ENCODE measurements at places on chromosomes 3 and 15.
A peak's percentile ranks its signal among the peaks of the same experiment; 100 is the strongest.

DNA sequence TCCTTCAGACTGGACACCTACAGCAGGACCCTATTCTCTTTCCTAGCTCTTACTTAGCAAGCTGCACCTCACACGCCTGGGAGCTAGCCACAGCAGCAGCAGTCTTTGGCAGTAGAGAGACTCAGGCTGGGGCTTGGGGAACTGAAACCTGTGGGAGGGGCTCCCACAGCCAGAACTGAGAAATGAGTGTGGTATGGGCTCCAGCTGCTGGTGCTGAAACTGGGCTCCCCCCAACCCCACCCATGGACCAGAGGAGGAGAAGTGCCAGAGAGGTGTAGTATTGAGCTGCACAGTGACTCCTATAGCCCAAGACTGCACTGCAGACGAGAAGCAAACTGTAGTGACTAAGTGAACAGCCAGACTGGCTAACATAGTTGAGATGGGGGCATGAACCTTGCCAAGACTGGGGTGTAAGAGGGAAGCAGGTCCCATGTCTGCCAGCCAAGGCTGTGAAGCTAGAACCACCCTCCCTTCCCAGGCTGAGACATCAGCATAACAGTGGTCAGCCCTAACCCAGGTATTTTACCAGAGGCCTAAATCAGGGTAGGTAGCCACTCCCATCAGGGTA, 62.5 kb downstream of the MYO5A start:
- peak; percentile 38 for DNase-seq

GRCh38 chr3:173745952-173746682, 348.6 kb downstream of the NLGN1 start:
- no peak for DNase-seq

DNA sequence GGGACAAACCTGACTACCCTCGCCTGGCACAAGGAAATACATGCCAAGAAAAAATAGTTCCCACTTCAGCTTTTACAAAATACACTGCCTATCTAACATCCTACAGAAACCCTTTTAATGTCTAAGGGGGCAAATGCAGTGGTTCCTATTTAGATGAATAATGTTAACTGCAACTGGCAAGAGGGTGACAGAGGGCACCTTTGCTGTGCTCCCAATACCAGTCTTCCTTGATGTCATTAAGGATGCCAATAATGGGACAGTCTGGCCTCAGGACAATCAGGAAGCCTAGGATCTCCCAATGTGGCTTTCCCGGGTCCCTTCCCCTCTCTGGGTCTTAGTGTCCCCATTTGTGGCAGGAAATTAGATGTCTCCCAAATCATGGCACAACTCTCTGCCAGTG, 13.9 kb downstream of the CSRNP1 start:
- no peak for DNase-seq

DNA sequence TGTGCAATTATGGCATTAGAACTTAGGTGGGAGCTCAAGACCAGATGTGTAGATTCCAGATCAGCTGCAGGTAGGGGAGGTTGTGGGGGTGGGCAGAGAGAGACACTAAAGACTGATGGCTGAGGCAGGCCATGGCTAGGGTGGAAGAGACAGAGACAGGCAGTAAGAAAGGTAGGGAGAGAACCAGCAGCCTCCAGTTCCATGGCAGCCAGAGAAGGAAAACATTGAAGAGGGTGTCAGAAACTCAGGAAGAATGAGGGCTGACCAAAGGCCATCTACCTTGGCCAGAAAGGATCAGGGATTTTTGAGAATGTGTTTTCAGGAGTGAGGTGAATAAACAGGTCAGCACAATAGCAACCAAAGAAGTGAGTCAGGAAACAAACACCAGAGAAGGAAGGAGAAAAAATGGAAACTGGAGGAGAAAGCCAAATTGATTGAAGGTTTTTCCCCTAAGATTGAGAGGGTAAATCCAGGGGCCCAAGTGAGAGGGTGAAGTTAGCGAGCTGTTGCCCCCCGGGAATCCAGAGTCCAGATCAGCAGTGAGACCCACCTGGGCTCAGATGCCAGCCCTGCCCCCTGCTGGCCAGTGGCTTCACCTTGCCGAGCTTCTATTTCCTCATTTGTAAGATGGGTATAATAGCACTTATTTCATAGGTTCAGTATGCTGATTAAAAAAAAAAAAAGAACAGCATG, 41.0 kb downstream of the ABHD2 start:
- DNase-seq: peak; percentile 43

DNA sequence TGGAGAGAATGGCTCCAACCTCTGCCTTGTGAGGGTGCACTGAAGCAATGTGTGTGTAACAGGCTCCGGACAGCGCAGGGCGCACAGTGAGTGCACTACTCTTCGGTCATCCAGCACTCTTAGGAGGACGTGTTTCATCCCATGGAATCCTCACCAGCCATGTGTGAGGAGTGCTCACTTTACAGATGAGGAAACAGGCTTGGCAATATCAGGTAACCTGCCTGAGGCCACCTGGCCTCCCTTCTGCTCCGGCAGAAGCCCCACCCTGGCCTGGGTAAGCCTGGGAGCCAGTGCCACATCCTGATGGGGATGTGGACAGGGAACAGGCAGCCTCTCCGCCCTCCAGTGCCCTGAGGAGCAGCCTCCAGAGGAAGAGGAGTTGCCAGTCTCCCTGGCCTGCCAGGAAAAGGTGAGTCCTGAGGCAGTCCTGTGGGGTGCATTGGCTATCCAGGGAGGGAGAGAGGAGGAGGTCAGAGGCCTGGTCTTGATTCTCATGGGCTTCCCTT, 39.4 kb upstream of the LIMD1 start:
- no peak for DNase-seq

DNA sequence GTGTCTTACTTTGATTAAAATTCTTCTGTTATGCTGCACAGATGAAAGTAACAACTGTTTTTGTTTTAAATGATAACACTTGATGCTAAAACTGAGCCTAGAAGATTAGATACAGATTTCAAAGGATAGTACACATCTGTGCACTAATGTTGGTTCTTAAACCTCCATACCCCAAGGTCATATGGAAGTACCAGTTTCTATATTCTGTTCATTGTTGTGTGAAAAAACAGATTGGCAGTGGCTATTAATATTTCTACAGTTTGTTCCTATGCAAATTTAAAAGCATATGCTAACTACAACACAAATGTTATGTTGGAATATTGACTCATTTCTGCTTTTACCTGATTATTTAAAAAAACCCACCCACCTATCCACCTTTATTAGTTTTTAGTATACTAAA, 32.0 kb upstream of the GBE1 start:
- DNase-seq: no peak

GRCh38 chr3:43285644-43286043, 696 bp upstream of the SNRK start:
- DNase-seq: no peak

DNA sequence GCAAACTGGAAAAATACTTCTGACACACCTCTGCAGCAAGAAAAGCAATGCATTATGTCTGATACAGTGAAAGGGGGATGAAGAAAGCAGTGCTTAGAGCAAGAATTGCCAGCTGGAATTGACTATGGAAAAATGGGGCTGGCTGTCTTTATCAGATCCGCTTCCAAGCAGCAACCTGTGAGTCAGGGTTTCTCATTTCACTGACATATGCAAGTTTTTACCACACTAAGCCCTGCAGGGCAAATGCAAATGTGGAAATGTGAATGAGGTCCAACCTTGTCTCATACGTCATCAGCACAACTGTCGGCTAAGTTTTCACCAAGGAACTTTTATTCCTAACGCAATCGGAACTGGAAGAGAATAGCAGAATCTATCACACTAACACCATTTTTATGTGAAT, 172.5 kb upstream of the GADL1 start:
- DNase-seq: no peak

GRCh38 chr3:190692256-190692655, 170.2 kb downstream of the GMNC start:
- no peak for DNase-seq

GRCh38 chr3:130242850-130243569, 102.5 kb upstream of the COL6A5 start:
- DNase-seq: no peak

DNA sequence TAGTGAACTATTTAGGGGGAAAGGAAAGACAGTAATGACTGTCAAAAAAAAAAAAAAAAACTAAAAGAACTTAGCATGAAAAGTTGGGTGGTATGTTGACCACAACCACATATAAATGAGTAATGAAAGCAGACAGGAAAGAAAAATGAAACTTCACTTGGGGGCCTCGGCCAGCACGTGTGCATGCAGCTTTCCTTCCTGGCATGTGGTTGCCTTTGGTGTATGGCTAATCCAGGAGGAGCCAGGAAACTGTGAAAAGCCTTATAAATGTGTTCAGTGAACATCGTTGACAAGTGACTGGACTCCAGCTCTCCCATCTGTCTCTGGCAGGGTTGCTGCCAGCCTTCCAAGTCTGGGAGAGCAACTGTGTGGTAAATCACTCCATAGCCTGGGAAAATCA, 195.1 kb downstream of the DTWD1 start:
- no peak for DNase-seq

DNA sequence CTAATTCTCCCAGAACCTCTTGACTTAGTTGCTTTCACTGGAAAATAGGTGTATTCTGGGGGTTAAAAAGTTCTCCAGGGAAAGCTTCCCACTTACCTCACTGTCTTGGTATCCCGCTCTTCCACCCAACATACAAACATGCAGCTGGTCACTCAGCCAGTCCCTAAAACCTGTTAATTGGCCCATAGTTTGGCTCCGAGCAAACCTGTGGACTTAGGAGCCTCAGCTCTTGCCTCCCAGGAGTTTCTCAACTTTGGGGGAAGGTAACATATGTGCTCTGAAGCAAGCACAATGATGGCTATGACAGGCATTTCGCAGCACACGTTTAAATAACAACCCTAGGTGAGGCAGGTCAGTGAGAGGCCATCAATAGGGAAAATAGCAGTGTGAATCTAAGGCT, 25.8 kb upstream of the LRRFIP2 start:
- no peak for DNase-seq

DNA sequence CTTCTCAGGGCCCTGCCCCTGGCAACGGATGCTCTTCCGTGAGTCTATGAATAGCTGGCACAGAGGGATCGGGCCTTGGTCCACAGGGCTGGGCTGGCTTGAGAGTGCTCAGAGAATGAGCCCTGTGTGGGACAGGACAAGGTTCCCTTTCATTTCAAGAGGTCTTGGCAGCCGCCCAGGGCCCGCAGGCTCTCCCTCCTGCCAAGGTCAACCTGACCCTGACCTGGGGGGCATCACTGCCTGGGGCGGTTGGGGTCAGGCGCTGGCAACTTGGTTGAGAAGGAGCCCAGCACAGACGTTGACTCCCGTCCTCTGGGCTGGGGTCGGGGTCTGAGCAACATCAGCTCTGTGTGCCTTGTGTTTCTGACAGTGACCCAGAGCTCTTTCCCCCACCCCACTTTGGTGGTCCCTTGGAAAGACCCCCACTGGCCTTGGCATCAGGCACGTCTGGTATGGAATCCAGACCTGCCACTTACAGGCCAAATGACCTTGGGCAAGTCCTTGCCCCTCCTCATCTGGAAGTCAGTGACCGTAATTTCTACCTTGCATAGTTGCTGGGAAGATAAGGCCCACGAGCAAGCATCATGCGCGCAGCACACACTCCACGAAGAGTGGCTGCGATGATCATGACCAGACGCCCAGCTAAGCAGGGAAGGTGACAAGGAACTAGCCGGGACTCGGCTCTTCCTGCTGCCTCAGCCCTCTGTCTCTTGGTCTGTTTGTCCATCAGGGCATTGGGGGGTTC, 36.4 kb downstream of the EPHB3 start:
- DNase-seq: no peak

- no peak for DNase-seq
These were observed 32.8 kb upstream of the PRR20G start for GRCh38 chr3:127320529-127321121.

- DNase-seq: no peak
These were observed 35.1 kb downstream of the MYH15 start for GRCh38 chr3:108475220-108475782.

- DNase-seq: no peak
These were observed 8.8 kb upstream of the LRCH3 start for GRCh38 chr3:197782230-197782629.

GRCh38 chr3:140499114-140499757, 178.6 kb upstream of the TRIM42 start:
- no peak for DNase-seq

DNA sequence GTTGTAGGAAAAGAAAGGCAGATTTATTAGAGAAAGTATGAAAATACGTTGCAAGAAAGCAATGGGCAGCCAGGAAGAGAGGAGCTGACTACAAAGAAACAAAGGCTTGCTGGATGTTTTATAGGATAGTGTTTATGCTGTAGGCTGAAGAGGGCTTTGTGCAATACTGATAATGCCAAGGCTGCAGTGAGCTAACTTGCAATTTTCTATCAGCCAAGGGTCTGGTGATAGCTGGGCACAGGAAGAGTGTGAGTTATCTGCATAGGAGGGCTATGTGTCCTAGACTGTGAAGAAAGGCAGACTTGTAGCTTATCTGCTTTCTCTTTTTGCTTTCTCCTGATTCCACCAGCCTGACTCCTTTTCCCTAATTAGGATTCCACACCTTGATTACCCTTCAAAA, 51.3 kb upstream of the OSBPL11 start:
- DNase-seq: no peak

GRCh38 chr3:108124337-108125152, 33.7 kb upstream of the CD47 start:
- no peak for DNase-seq

- no peak for DNase-seq
These were observed 973 bp upstream of the COPG1 start for GRCh38 chr3:129248286-129248979.

DNA sequence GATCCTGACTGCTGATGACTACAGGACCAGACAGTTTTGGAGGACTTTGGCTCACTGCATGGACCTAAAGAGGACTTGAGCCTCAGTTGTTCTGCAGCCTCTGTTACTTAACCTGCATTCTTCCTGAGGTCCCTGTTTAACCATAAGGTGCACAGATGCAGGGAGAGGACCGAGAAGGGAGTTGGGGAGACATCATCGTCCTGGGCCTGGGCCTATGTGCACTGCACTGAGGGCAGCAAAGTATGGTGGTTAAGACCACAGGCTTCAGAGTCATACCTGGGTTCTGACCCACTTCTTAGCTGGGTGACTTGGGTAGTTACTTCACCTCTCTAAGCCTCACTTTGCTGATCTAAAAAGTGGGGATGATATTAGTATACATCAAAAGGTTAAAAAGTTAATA, 21.9 kb downstream of the KY start:
- DNase-seq: no peak

DNA sequence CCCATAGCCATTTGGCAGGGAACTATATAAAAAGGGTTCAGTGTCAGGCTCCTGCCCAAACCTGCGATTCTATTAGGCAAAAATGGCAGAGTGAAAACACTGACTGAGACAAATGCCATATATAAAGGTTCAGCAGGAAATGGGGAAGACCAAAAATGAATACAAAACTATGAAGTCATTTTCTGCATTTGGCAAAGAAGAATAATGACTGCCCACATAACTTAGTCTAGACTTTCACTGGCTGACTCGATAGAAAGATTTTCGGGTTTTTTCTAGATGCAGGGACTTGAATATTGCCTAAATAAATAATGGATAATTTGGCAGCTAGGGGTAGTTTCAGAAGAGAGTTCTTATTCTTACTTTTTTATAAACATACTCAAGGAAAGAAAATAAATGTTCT, 178.0 kb downstream of the TPRG1 start:
- DNase-seq: no peak

GRCh38 chr3:61561374-61562041, at the start of gene PTPRG:
Gene PTPRG (plus strand): TSS chr3:61561571. CDS start chr3:61562288, 717 bp downstream.
- no peak for DNase-seq
